ENCODE measurements at places on chromosomes 7 and 10.

DNA sequence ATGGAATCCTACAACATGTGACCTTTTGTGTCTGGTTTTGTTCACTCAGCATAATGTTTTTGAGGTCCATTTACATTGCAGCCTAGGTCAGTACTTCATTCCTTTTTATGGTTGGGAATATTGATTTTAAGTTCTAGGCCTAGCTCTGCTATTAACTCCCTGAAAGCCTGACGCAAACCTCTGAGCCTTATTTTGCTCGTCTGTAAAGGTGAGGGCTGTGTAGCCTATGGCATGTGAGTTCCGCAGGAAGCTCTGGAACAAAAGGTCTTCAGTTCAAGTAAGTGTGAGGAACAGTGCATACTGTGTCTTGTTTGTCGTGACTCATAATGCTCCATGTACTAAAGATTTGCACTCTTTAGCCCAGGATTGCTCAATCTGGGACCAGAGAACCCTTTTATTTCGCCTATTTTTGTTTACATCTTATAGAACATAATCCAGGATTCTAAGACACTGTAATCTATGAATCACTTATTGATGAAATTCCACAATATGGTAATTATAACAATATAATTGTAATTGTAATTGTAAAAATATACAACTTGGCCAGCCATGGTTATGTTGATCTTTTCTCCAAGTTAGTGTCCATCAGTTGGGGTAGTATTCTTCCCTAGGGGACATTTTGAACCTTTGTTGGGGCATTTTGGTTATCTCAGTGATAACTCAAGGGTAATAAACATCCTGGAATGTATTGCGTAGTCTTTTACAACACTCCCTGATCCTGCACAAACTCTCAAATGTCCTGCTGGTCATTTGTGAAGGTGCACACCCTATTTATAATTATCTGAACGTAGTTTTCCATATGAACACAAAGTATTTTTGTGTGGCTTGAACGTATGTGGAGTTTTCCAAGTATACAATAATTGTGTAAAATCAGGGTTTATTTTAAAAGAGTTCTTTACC, 184.7 kb downstream of the VTI1A start:
- H3K27me3 ChIP-seq = no peaks in the 10 kb centered on the region
- DNase-seq = no peak
- no peaks in the 10 kb centered on the region for H3K36me3 ChIP-seq

GRCh38 chr7:115477193-115477651, 553.3 kb downstream of the TFEC start:
- no peaks in the 10 kb centered on the region for H3K4me1 ChIP-seq
- no peak for DNase-seq
- H3K36me3 ChIP-seq = no peaks in the 10 kb centered on the region
- no peak overlapping the region for H3K27ac ChIP-seq
- peak overlapping the region; percentile 56 for H3K4me3 ChIP-seq
- H3K27me3 ChIP-seq = no peaks in the 10 kb centered on the region

- no peaks in the 10 kb centered on the region for H3K36me3 ChIP-seq
- H3K4me1 ChIP-seq = no peaks in the 10 kb centered on the region
- DNase-seq = no peak
Observed at GRCh38 chr7:148262721-148263229, 327.8 kb upstream of the C7orf33 start.

DNA sequence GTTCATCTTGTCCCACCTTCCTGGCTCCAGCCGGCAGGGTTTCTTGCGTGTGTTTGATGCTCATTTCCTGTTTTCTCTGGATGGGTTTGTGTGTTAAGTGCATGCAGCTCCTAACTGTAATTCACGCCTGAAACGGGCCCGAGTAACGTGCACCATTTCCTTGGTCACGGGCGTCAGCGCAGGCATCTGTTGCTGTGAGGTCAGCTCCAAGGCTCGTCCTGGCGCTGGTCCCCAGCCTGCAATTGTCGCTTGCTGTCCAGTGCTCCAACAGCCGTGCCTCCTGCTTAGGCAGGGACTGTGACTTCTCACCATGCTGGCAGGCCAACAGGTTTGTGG, 201.1 kb downstream of the GLRX3 start:
- H3K4me3 ChIP-seq = no peak overlapping the region
- no peak overlapping the region for H3K27ac ChIP-seq
- H3K27me3 ChIP-seq = no peaks in the 10 kb centered on the region
- DNase-seq = no peak
- no peaks in the 10 kb centered on the region for H3K36me3 ChIP-seq

DNA sequence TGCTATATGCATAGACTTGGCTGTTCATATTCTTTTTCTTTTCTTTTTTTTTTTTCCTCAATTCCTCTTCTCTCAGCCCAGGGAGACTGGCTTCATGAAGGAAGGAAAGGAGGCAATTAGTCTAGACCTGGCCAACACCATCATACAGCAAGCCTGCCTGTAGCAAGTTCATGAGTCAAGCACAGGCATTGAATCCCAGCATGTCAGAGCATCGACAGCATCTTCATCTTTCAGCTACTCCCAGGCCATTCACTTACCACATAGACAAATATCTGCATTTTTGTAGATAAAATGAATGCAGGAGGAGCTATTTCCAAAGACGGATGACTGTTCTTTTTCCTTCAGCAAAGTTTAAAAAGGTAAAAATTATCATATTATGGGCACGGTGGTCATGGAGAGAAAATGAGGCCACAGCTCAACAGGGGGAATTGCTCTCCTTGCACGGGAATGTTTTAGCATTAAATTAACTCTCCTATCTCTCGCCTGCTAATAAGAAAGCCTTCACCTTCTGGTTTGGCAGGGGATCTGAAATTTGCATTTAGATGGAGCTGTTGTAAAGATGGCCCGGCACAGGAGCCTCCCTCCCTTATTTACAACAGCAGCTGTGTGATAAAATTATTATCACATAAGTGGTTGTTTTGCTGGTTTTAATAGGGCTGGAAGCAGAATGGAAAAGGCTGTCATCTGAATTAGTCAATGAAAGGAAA, 626.5 kb upstream of the AUTS2 start:
- H3K4me3 ChIP-seq = no peak overlapping the region
- H3K27me3 ChIP-seq = no peaks in the 10 kb centered on the region
- H3K4me1 ChIP-seq = no peaks in the 10 kb centered on the region
- no peaks in the 10 kb centered on the region for H3K36me3 ChIP-seq
- no peak for DNase-seq

DNA sequence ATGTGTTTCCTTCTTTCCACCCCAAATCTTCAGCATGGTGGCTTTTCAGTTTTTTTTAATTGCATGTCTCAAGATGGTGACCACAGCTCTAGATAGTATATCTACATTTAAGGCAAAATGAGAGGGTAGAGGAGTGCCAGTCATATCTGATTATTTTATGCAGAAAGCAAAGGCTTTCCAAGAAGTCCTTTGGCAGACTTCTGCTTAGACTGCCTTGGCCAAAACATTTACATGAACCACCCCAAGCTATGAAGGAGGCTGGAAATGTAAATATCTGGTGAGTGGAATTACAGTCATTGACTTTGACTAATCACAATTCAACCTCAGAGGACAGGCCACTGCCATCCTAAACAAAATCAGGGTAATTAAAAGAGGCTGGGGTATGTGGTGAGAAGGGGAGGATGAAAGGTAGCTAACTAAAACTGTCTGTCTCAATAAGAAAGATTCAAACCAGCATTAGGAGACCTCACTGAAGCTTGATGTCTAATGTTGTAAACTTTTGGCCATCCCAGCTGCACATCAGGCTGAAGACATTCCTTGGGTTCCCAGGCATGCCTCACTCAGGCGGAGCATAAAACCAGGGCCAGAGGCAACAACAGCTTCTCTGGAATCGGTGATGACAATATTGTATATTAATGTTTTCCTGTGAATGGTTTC, 53.4 kb downstream of the PPP1R3C start:
- DNase-seq = no peak
- H3K4me3 ChIP-seq = no peak overlapping the region
- peak overlapping the region; percentile 74 for H3K27ac ChIP-seq
- no peaks in the 10 kb centered on the region for H3K36me3 ChIP-seq
- no peaks in the 10 kb centered on the region for H3K4me1 ChIP-seq

DNA sequence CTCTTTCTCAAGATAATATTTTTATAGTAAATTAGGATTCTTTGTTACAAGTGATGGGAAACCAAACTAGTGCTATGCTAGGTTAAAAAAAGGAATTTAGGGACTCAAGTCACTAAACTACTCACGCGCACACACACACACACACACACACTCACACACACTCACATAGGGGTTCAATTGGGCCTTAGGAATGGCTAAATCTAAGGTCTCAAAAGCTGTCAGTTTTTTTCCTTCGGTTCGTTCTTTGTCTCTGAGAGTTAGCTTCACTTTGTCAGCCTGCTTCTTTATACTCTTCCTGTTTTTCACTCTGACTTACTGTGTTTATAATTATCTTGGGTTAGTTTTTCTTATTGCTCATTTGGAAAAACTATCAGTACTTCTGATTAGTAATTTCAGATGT, 138.9 kb downstream of the ADK start:
- peaks cover 13% of the 10 kb centered on the region for H3K4me1 ChIP-seq
- peak overlapping the region; percentile 76 for H3K27ac ChIP-seq
- H3K27me3 ChIP-seq = no peaks in the 10 kb centered on the region
- no peak for DNase-seq
- no peak overlapping the region for H3K4me3 ChIP-seq
- H3K36me3 ChIP-seq = no peaks in the 10 kb centered on the region
